ENCODE measurements at places on chromosomes 16 and 17. TPM values are rescaled to one million over a fixed set of nuclear protein-coding genes. Genes with fewer than 3 reads are reported as not detected.

Gene NACA2
- not detected for total RNA-seq

- H3K4me1 ChIP-seq, result peaks cover 16% of the 10 kb centered on the region
- no peaks in the 10 kb centered on the region for H3K27me3 ChIP-seq
- DNase-seq, result no peak
- H3K36me3 ChIP-seq, result peaks cover 36% of the 10 kb centered on the region
- no peak overlapping the region for H3K4me3 ChIP-seq
Measured at GRCh38 chr17:75900691-75901533, 3.8 kb downstream of the MRPL38 start.

GRCh38 chr16:48365601-48366164 is 19.5 kb downstream of the SIAH1 start:
- peak overlapping the region; percentile 91 for H3K27ac ChIP-seq
- peaks cover 44% of the 10 kb centered on the region for H3K4me1 ChIP-seq
- H3K4me3 ChIP-seq, result peak overlapping the region; percentile 55
- no peaks in the 10 kb centered on the region for H3K27me3 ChIP-seq
- H3K36me3 ChIP-seq, result no peaks in the 10 kb centered on the region
- DNase-seq, result peak; percentile 93

DNA sequence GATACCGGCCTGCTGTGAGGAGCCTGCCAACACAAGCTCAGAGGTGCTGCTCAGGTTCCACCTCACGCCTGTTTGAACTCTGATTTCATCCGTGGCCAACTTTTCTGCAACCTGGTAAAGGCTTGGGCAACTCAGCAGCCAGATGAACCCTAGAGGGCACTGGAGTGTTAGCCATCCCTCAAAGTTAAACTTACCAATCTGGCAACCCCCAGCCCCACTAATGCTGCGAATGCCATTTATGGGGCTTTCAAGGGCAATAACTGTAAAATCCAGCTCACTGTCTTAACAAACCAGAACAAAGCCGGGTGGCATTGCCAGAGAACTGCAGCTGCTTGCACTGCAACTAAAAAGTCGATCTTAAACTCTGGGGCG is 105.5 kb downstream of the AXIN2 start:
- DNase-seq, result peak; percentile 11
- H3K27me3 ChIP-seq, result no peaks in the 10 kb centered on the region
- no peak overlapping the region for H3K4me3 ChIP-seq
- no peaks in the 10 kb centered on the region for H3K36me3 ChIP-seq

DNA sequence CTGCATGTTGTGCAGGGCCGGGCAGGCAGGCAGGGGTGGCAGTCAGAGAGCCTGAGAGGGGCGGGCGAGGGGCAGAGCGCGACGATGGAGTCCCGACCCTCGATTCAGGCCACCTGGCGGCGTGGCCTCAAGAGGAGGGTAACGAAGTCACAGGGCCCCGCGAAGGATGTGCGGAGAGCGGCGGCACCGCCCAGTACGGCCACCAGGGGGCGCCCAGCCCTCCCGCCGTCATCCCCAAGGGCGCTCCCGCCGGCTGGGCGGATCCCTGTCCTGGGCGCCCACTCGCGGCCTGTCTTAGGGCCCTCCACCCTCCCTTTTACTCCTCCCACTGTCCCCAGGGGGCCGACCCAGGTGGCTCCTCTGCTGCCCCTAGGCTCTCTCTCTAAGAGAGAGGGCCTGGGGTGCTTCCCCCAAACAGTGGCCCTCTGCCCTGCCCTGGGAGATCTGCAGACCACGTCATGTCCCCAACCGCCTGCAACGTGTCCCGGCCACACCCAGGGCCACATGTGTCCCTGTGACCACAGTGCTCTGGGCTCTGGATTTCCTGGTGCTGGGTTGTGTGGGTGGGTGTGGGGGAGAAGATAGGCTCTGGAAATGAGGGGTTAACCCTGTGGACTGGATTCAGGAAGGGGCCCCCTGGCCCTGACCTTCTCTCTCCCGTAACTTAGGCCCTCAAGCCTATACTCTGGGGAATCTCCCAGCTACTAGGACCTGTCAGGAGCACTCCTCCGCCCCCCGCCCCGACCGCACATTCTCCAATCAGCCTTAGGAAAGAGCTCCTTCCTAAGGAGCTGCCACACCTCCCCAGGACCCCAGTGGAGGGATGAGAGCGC is 5.9 kb downstream of the DPEP2 start:
- no peak overlapping the region for H3K27ac ChIP-seq
- peaks cover 5% of the 10 kb centered on the region for H3K4me1 ChIP-seq
- DNase-seq, result peak; percentile 82
- no peak overlapping the region for H3K4me3 ChIP-seq
- H3K36me3 ChIP-seq, result no peaks in the 10 kb centered on the region

All from A673 (cell line).